ENCODE measurements at places on chromosomes 6 and 20.

GRCh38 chr6:120096696-120097260 is 747.2 kb upstream of the MAN1A1 start:
- DNase-seq = no peak

GRCh38 chr6:83257791-83258190 is 64.6 kb downstream of the RWDD2A start:
- DNase-seq = no peak

GRCh38 chr6:18347021-18347577 is 40.1 kb upstream of the RNF144B start:
- DNase-seq = no peak

DNA sequence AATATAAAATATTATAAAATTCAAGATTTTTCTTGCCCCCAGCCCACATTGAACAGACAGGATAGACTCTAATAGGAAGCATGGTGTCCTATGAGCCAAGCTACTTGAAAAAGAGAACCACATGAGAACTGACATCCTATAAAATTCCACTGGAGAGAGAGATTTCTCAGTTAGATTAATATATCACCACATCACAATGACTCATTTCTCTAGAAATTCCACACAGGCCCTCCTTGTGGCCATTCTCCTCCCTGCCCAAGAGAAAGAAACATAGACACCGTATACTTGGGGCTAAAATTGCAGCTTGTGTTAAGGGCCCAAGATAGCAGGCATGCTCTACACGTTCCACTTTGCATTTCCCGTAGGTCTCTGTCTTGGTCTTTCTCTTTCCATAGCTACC is 481.4 kb downstream of the PTPRT start:
- no peak for DNase-seq
